ENCODE measurements at places on chromosomes 13 and 19.

- DNase-seq: no peak
Measured at GRCh38 chr13:92802776-92803175, 423.8 kb upstream of the GPC6 start.

GRCh38 chr13:67062160-67062559 lies 168.0 kb downstream of the PCDH9 start:
- no peak for DNase-seq

DNA sequence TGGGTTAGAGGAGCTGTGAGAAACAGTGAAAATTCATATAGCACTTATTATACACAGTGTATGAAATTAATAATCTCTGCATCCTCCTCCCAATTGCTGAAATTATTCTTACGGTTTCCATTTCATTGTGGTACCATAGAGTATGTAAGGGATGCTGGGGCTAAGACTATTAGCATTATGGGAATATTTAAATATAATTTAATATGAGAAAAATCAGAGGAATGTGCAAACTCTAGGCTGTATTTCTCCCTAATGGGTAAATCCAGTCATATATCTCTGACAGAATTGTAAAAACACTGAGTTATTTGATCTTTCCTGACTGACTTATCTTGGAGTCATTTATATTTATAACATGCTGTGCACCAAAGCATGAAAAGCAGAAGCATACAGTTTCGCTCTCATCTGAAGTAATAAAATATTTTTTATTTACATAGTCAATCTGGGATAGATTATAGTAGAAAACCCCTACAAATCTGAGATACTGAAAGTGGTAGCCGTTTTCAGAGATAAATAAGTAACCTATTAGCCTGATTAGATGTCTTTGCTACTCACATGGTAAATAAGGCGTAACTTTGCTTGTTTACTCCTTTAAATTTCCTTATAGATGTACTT lies 34.9 kb downstream of the LRCH1 start:
- no peak for DNase-seq

- DNase-seq: peak; percentile 12
Measured at GRCh38 chr19:47514151-47514868, 553 bp downstream of the NAPA start.

DNA sequence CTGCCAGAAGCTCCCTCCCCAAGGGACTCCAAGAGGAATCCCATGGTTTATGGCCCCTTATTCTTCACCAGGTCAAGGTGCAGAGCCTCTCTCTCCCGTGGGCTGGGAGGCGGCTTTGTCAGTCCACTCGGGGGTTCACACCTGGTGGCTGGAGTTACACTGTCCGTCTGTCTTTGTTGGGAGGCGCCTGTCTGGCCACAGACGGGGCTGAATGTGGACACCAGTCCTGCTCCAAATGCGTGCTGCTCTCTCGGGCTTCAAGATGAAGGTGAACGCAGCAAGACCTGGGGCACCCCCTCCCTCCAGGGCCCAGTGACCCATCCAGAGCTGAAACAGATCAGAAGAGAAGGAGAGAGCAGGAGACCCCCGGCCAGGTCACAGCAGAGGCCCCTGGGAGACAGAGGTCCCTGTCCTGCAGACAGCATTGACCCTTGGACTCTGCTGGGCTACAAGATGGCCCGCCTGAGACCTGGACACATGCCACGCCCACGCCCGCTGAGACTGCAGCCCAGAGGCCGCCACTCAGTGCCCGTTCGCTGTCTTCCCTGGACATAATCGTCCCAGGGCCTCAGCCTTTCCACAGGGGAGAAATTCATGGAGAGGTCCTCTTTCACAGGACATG lies 29.9 kb upstream of the TUBGCP3 start:
- no peak for DNase-seq

DNA sequence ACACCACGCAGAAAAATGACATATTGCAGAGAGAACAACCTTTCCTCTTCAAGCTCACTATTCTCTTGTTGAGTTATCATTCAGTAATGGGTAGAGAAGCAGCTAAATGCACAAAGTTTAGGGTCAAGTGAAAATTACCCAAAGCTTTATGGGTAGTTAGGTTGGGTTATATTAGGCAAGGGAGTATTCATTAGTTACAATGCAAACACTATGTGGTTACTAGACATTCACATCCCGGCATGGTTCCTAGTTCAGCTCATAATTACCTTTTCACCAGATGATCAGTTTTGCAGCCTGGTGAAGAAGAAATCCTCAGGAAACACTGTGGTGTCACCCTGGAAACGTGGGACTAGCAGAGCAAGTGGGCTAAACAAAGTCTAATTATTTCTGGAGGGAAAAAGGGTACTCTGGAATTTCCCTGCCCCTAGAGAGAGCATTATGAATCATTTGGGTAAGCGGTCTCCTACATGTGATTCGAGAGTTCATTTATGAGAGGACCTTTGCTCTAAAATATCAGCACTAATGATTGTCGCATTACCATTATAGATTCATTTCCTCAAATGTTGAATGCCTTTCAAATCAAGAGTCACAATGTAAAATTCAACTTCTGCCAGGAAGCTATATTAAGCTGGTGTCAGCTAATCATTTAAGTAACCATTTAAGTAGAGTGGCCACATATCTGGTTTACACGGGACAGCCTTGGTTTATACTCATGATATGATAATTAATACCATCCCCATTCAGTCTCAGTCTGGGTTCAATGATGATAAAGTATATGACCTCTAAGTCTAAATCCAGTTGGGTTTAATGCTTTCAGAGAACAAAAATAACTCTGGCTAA lies 1208.0 kb downstream of the DIAPH3 start:
- DNase-seq: no peak

- DNase-seq: no peak
Measured at GRCh38 chr13:34933349-34933748, 8.7 kb upstream of the NBEA start.

GRCh38 chr13:57624565-57625435 lies 6.7 kb upstream of the PCDH17 start:
- DNase-seq: no peak
